ENCODE measurements at places on chromosomes 16 and 17.

DNA sequence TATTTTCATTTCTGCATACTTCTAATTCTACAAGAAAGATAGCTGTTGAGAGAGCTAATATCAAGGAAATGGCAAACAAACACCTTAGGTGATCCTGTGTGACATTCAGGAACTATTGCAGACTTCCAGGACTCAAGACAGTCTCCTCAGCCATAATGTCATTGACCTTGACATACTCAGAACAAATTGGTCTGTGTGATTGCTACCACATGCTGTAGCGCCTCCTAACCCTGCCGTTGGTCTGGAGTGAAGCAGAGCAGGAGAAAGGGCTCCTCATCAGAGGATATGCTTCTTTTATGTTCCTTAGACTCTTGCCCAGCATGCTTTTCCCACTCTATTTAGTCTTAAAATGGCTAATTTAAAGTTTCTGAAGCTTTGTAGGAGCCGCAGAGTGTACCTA lies 194.2 kb upstream of the TBX2 start:
- DNase-seq = no peak

DNA sequence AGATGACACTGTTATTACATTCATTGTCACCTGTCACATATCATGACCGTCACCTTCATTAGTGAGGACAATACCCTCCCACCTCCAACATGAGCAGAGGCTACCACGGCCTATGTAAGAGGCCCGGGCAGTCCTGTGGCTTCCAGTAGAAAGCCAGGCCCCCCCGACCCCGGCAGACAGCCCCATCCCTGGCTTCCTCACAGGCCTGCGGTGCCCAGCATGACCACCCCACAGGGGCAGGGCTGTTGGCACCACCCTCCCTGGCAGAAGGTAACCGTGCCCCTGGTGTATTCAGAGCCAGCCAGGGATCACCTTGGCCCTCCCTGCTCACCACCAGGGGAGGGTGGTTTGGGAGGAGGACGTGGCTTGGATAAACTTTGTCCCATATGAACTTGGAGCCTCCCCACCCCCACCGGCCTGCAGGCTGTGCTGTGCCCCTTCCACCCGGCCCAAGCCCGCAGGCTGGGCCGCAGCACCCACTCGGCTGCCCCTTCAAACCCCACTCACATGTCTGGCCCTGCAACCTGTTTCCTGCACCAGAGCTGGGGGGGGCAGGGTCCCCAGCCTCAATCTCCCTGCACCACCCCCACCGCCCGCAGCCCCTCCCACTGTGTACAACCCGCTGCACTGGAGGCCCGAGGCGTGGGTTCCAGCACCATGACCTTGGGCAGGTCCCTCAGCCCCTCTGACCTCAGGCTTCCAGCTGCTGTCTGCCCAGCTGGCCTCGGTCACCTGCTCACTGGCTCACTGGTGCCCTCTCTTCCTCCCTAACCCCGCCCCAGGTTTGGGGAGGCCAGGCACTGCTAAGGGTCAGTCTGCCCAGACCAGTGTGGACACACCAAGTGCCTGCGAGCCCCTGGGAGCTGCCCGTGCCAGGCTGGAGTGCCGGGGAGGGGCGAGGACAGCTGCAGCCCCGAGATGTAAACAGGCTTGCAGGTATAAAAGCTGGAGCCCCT lies 12.4 kb upstream of the AATK start:
- no peak for DNase-seq

DNA sequence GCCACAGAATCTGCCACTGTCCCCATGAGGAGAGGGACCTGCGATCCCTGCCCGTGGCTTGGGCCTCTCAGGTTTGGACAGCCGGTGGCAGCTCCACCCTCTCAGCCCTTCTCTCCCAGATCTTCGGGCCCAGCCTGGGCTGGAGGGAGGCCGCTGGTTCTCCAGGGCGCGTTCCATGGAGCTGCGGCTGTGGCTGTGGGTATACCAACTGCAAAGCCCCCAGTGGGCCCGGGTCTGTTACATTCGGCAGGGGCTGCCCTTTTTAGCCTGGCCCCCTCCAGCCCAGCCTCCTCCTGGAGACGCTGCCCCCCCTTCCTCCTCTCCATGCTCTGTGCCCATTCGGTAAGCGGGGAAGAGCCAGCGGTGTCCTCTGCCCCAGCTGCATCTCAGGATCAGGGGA lies 64.7 kb upstream of the ZNF469 start:
- no peak for DNase-seq

- no peak for DNase-seq
These were observed 157.5 kb upstream of the MON1B start for GRCh38 chr16:77033516-77033915.

DNA sequence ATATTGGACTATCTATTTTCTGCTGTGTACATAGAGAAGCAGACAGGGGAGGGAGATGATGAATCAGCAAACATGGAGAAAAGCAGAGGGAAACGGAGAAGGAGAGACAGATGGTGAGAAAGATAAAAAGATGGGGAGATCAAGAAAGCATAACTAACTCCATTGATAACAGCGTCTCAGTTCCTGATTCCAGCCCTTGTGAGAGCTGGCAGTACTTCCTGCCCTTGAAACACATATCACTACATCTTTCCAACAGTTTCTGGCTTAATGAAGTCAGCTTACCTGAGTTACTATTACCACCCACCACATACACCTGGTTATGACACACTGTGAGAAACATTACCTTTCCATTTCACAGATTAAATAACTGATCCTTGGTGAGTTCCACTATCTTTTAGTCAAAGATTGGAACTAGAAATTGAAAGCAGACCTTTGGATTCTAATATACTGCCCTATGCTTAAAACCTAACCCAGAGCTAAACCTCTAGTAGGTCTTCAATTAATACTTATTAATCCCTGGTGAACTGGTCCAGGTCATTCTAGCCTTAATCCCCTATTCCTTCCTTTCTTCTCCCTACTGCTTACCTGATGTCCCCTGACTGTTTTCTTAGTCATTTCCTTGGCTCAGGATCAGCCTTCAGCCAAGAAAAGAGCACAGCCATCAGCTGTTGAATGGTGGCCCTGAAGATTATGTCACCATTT lies 346.6 kb upstream of the CCL2 start:
- DNase-seq = no peak

DNA sequence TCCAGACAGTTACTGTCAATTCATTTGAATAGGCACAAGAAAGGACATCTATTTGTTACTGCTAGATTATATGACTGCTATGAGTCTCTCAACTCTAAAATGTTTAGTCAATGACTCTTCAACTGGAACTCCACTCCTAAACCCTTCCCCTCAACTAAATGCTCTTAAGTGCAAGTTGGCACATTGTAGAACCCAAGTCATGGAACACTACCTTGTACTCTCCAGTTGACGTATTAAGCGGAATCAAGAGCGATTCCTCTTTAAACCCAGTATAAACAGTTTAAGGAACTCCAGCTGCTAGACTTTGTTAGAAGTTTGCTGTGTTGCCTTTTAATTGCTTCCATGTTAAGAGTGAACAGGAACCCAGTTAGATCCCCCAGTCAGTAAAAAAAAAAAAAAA lies 44.6 kb downstream of the STH start:
- no peak for DNase-seq

Measured in activated CD4-positive, alpha-beta T cell treated with anti-CD3 and anti-CD28 coated beads, Interleukin-2, amount 50 U/mL, for 1 hour (primary cell).